ENCODE measurements at places on chromosomes 3 and 15.
A peak's percentile ranks its signal among the peaks of the same experiment; 100 is the strongest.

DNA sequence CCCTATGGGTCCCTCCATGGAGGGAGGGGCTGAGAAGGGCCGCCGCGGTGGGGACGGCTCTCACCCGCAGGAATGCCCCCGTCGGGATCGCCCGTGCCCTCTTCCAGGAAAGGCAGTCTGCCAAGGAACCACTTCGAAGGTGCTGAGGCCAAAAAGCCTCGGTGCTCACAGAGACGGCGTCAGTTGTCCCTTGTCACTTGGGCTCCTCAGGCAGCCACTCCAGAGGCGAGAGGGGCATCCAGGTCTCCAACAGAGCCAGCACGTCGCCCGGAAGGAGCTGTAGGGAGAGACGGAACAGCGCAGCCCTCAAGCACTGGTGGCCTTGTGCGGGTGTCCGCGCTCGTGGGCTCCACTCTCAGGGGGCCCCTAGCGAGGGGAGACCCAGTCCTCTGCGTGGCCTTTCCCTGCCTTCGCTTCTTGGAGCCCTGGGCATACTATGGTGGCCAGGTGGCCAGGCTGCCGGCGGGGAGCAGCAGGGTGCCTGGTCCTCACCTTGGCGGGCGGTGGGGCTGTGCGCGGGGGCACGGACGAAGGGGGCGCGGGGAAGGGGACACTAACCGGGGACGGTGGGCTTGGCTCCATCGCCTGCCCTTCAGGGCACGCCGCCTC, 994 bp downstream of the MESP1 start:
- peak; percentile 23 for DNase-seq

- no peak for DNase-seq
Measured at GRCh38 chr3:51343918-51344687, 41.0 kb upstream of the MANF start.

DNA sequence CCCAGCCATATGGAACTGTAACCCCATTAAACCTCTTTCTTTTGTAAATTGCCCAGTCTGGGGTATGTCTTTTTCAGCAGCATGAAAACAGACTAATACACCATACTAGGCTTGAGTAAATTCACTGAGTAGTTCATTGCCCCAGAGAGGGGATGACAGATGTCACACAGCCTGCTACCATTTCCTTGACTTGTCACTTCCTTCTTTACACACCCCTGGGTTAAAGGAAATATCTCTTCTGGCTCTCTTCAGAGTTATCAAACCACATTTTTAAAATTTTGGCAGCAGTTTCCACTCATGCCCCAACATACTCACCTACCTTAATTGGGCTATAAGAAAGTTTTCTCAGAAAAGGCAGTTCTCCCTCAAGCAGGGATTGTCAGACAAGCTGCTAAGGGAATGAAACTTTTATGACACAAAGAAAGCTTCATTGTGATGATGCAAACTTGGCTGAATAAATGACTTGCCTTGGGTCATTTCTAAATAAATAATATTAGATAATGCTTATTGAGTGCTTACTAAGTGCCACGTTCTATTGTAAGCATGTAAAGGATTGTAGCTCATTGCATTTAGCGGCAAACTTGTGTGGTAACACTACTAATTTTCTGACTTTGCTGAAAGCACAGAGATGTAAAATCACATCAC, 68.0 kb upstream of the RBMS3 start:
- no peak for DNase-seq

GRCh38 chr15:61118885-61119284, 110.2 kb downstream of the RORA start:
- no peak for DNase-seq

DNA sequence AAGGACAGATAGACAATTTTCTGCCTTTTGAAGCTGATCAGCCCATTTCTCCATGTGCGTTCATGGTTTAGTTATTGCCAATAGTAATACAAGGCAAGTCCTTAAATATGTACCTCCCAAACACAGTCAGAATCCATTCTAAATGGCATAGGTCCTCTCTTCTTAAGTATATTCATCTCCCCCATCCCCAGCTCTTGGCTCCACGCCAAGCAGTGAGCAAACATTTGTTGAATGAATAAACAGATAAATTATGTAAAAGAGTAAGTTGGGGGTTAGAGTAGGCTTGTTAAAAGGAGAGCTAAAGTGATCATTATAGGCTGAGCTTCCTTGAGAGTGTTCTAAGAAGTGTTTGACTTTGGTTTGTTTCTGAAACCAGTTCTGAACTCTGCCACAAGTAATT, 241.3 kb downstream of the ITPR1 start:
- peak; percentile 23 for DNase-seq

GRCh38 chr3:111725706-111726105, 130.6 kb upstream of the ZBED2 start:
- DNase-seq: no peak

- peak; percentile 79 for DNase-seq
Measured at GRCh38 chr3:9951962-9952805, at the start of gene PRRT3. Gene PRRT3, minus strand, starts transcription at chr3:9952408. Its CDS starts 2,293 bp downstream, at chr3:9950115.

GRCh38 chr15:22915866-22916515, 64.2 kb downstream of the CYFIP1 start:
- DNase-seq: no peak

DNA sequence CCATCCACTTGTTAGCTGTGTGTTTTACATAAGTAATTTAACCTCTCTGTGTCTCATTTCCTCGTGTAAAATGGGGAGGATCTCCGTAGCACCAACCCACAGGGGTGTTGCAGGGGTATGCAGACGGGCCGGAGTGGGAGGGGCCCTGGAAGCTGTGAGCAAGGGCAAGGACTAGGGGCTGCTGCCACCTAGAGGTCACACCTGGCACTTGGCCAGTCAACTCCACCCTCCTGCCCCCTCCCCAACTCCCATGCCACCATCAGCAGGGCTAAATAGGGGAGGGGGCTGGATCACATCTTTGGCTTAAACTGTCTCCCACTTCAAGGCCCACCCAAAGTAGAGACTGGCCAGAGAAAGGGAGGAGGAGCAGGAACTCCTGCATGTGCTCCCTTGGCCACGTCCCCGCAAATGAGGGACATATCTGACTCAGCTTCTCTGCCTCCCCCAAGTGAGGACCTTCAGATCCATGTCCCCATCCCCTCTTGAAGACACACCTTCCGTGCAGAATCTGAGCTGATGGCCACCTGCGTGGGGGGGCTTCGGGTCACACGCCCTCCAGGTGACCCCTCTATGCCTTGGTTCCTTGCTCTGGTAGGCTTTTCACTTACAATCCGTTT, 2.6 kb downstream of the CCDC9B start:
- DNase-seq: peak; percentile 84

DNA sequence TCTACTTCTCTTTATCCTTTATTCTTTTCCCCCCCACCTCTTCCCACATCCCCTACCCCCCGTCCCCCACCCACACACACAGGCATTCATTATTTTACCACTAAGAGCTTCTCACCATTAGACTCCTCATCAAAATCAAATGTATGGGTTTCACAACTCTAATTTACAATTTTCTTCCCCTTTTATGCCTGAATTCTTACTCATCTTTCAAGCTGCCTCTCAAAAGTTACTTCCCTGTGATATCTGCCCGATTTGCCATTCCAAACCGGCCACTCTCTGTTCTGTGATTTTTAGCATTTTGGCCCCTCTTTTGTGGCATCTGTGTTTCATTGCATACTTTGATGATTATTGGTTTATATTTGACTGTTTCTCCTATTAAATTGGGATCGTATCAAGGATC, 42.2 kb downstream of the SLC9A9 start:
- no peak for DNase-seq

DNA sequence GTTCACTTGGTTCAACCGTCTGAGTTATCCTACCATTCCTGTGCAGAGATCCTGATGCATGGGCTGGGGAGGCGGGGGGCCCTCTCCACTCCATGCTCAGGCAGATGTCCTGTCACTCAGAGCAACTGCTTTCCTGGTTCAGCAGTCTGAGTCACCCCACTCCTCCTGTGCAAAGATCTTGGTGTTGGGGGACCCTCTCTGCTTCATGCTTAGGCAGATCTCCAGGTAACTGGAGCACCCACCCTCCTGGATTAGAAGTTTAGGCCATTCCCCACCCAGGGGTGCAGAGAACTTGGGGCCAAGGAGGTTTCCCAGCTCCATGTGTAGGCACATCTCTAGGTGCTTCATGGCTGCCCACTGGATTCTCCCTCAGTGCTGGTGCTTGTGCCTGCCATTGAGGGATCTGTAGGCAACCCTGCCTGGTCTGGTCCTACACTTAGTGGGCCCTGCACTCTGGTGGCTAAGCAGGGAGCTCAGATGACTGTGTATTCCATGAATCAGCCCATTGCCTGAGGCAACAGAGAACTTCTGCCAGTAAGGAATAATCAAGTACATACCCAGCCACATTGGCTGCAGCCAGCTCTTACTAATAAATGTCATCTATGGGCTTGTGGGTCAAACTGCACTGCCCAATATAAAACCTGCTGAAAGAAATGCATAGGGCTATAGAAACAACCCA, 465.4 kb upstream of the THBS1 start:
- DNase-seq: no peak

DNA sequence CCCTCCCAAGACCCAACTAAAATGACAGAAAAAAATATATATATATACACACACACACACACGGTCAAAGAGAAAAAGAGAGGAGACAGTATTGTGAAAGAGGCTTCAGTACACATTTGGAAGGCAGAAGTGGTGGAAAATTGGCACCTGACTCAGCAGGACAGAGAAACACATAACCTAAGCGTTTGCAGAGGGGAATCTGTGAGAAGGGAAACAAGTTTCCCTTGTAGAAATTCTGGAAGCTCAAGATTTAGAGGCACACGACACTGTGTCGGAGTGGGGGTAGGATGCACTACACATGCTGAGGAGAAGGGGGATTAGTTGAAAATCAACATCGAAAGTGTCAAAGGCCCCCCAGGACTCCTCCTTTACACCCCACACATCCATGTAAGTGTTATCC, 53.1 kb downstream of the PAK2 start:
- DNase-seq: no peak

- peak; percentile 28 for DNase-seq
Measured at GRCh38 chr15:60390871-60391501, 6.8 kb downstream of the ANXA2 start.

GRCh38 chr3:174858353-174858752, 781 bp upstream of the NAALADL2 start:
- DNase-seq: no peak

DNA sequence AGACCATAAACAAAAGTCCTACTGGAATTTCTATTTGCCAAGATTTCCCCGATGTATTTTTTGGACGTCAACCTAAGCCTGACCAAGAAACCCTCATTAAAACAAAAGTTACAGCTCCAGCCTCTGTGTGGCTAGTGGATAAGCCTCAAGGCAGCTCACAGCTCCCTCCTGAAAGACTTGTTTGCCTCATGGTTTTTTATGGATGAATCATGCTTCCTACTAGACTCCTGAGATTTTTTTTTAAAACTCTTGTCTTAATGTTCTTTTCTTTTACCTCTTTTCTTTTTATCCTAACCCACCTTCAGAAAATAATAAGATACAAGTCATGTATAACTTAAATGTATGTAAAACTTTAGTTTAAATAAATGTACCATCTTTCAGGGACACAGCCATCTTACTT, 52.4 kb downstream of the SUCNR1 start:
- no peak for DNase-seq

DNA sequence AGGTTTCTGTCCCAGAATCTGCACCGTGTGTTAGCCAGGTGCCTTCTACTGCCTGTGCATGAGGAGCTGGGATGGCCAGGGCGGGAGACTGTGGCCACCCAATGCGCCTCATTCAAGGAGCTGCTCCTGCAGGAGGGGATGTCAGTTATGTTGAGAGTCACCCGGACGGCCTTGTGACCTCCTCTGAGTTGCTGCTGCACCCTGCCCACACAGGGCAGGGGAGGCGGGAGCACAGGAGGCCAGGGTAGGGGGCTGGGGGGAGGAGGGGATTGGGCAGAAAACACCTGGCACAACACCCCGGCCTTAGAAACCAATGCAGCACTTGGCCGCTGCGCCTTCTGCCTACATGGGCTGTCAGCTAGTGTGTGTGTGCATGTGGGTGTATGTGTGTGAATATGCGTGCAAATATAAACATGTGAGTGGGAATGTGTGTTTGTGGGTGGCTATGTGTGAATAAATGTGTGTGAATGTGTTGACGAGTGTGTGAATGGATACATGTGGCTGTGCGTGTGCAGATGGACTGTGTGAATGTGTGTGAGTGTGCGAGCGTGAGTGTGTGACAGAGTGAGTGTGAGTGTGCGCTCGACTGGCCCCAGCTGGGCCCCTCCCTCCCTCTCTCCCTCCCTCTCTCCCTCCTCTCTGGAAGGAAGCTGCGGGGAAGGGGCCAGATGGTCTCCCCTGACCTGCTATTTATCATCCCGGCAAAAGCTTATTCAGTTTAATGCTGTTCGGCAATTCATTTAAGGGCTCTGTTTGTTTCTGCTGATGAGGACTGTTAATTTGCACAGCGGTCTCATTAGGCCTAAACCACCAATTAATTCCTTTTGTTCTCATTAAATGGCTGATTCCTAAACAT, 106.9 kb downstream of the TLE3 start:
- no peak for DNase-seq

- no peak for DNase-seq
Measured at GRCh38 chr15:45230245-45230965, 21.6 kb upstream of the SLC28A2 start.

- DNase-seq: peak; percentile 22
Measured at GRCh38 chr3:88031642-88032077, 27.1 kb downstream of the CGGBP1 start.

GRCh38 chr3:168654700-168655099, 559.0 kb upstream of the GOLIM4 start:
- no peak for DNase-seq

GRCh38 chr3:81521855-81522254, 239.6 kb downstream of the GBE1 start:
- DNase-seq: no peak

DNA sequence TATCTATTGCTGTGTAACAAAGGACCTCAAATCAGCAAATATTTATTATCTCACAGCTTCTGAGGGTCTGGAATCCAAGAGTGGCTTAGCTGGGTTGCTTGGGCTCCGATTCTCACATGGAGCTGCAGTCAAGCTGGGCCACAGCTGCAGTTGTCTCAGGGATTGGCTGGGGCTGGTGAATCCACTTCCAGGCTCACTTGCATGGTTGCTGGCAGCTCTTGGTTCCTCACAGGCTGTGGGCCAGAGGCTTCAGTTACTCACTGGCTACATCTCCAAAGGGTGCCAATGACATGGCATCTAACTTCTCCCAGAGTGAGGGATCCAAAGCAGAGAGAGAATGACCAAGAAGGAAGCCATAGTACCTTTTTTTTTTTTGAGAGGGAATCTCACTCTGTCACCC, 13.9 kb upstream of the SYNM start:
- no peak for DNase-seq

- no peak for DNase-seq
Measured at GRCh38 chr3:175308097-175308496, 449.0 kb downstream of the NAALADL2 start.

DNA sequence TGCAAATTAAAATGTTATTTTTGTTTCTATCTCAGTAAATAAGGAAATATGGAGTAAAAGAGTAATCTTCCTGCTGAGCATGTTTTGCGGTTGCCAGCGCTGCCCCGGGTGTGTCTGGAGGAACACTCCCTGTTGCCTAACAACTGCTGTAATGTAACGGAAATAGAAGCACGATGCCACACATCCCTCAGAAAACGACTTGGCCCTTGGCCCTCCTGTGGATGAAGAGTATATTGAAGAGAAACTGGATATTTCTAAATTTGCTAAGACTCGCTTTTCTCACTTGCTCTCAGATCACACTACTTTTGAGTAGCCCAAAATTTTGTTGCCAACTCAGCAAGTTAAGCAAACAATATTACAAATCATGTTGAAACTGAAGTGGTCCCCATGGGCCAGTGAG, 18.9 kb downstream of the CX3CR1 start:
- DNase-seq: peak; percentile 73

GRCh38 chr3:147384210-147385058, 21.9 kb downstream of the ZIC4 start:
- DNase-seq: no peak

- DNase-seq: peak; percentile 74
Measured at GRCh38 chr15:58748040-58748851, 1.3 kb downstream of the ADAM10 start.

All from activated CD4-positive, alpha-beta memory T cell treated with anti-CD3 and anti-CD28 coated beads for 36 hours (primary cell).